ENCODE measurements at places on chromosomes 3 and 15.
A peak's percentile ranks its signal among the peaks of the same experiment; 100 is the strongest.

- H3K27ac ChIP-seq, result no peak overlapping the region
- H3K36me3 ChIP-seq, result no peaks in the 10 kb centered on the region
- H3K4me3 ChIP-seq, result no peak overlapping the region
- no peaks in the 10 kb centered on the region for H3K27me3 ChIP-seq
These were observed 235.7 kb downstream of the SATB1 start for GRCh38 chr3:18189282-18190050.

GRCh38 chr3:144546539-144546938 lies 574.9 kb downstream of the DIPK2A start:
- H3K36me3 ChIP-seq, result no peaks in the 10 kb centered on the region
- no peaks in the 10 kb centered on the region for H3K27me3 ChIP-seq
- H3K4me3 ChIP-seq, result no peak overlapping the region
- no peak for DNase-seq
- H3K4me1 ChIP-seq, result no peaks in the 10 kb centered on the region

GRCh38 chr3:143201870-143202752 lies 82.5 kb downstream of the CHST2 start:
- H3K36me3 ChIP-seq, result no peaks in the 10 kb centered on the region
- peaks cover 8% of the 10 kb centered on the region for H3K4me1 ChIP-seq
- no peak for DNase-seq
- no peak overlapping the region for H3K27ac ChIP-seq

DNA sequence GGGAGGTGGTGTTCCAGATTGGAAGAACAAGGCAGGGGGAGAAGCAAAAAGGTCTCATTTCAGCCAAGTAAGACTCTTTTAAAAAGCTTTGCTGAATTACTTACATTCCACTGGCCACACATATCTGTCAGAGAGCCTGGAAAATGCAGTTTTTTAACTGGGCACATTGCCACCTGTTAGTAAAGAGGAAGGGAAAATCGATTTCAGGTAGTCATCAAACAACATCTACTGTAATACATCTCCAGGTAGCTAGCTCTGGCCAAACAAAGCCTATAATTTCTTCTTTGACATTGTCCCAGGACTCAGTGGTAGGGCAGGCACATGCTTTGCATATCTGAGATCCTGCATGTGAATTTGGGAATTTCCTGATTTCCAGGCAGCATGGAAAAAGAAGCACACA lies 480.7 kb upstream of the SUCLG2 start:
- no peak overlapping the region for H3K4me3 ChIP-seq
- H3K4me1 ChIP-seq, result no peaks in the 10 kb centered on the region
- DNase-seq, result no peak
- no peaks in the 10 kb centered on the region for H3K36me3 ChIP-seq

DNA sequence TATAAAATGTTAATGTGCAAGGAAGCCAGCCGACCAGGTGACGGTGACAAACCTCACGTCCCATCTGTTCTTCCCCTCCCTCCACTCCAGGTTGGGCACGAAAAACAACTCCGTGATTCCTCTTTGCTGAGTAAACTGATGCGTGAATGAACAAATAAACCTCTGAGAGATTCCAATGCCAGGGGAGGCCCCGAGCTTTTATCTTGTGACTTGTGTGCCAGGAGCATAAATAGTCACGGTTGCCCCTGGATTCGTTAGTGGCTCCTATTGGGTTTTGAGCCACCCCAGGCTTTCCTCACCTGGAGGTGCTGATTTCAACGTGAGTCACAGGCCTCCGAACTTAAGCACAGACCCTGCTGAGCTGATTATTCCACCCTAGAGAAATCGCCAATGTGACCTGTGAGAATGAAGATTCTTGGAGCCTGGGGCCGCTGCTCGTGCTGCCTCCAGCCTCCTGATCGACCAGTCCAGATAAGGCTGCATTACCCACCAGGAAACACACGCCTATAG lies 119.2 kb downstream of the SHQ1 start:
- no peak for DNase-seq
- no peaks in the 10 kb centered on the region for H3K27me3 ChIP-seq
- H3K27ac ChIP-seq, result no peak overlapping the region
- no peaks in the 10 kb centered on the region for H3K36me3 ChIP-seq
- no peaks in the 10 kb centered on the region for H3K4me1 ChIP-seq
- H3K4me3 ChIP-seq, result no peak overlapping the region

DNA sequence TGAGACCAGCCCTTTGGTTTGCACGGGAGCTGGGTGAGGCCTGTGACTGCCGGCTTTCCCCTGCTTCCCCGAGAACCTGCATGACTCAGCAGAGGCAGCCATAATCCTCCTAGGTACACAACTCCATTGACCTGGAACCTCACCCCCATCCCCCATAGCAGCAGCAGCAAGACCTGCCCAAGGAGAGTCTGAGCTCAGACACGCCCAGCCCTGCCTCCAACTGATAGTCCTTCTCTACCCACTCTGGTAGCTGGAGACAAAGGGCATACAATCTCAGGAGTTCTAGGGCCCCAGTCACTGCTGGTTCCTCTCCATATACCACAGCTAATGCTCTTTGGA lies 141.0 kb upstream of the ARHGEF26 start:
- no peaks in the 10 kb centered on the region for H3K4me1 ChIP-seq
- no peaks in the 10 kb centered on the region for H3K36me3 ChIP-seq
- no peak overlapping the region for H3K27ac ChIP-seq
- no peak overlapping the region for H3K4me3 ChIP-seq
- DNase-seq, result no peak

DNA sequence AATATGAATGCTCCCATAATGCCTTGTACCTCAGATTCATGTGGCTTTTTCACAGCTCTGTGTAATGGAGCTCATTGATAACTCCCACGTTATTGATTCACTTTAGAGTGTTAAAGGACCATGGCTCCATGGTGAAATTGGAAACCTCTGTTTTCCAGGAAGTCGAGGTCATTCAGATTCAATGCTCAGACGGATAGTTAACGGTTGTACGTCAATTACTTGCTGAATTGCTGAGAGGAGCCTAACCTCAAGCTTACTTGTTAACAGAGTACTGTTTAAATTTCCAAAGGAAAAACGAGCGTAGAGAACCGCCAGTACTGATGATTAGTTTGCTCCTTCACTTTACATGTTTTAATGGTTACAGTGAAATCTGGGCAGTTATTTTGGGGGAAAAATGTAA lies 11.1 kb downstream of the ABHD17C start:
- no peak overlapping the region for H3K4me3 ChIP-seq
- no peaks in the 10 kb centered on the region for H3K36me3 ChIP-seq
- H3K4me1 ChIP-seq, result no peaks in the 10 kb centered on the region
- H3K27ac ChIP-seq, result no peak overlapping the region
- DNase-seq, result no peak

DNA sequence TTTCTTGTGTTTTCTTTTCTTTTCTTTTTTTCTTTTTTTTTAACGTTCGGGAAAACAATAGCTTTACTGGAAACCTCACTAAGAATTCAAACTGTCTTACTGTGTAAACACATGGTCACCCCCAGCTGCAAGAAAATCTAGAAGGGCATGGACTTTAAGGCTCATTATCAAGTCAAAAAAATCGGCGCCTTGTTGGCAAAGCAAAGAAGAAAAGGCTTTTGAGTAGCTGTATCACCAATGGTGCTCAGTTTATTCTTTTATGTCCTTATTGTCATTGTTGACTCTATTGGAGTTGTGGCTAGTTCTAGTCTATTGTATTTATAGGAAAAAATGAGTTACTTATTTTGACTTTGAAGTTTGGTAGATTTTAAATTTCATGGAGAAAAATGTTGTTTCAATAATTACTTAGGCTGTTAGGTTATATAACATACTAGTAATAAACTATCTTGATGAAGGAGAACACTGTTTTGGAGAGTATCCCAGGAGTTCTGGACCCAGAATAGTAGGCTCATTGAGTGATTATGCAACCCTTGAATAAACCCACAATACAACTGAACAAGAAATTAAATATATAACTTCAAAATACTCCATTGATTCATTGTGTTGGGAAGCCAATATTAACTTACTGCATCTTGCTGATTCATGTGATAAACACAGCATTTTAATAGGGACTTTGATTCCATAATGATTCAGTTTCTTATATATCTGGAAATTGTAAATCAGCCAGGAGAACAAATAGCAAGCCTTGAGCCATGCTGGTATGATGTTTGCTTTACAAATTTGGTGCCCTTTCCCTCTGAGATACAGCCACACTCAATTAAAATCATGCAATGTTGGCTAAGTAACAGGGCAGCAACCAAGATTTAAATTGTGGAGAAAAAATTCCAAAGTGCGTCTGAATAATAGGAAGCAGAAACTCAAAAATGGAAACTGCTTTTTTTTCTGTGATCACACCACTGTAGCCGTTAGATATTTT lies 27.8 kb upstream of the GOLIM4 start:
- H3K27ac ChIP-seq, result no peak overlapping the region
- no peak overlapping the region for H3K4me3 ChIP-seq
- peak; percentile 27 for DNase-seq
- no peaks in the 10 kb centered on the region for H3K27me3 ChIP-seq
- H3K36me3 ChIP-seq, result no peaks in the 10 kb centered on the region
